ENCODE measurements at places on chromosomes 5 and 9. TPM values are rescaled to one million over a fixed set of nuclear protein-coding genes. Genes with fewer than 3 reads are reported as not detected.

GRCh38 chr9:87517732-87518131 is 20.1 kb downstream of the DAPK1 start:
- DNase-seq: no peak

GRCh38 chr5:62483556-62483955 is 71.0 kb downstream of the IPO11 start:
- no peak for DNase-seq

- peak; percentile 14 for DNase-seq
These were observed 212.5 kb downstream of the FANCC start for GRCh38 chr9:95104980-95105379.

DNA sequence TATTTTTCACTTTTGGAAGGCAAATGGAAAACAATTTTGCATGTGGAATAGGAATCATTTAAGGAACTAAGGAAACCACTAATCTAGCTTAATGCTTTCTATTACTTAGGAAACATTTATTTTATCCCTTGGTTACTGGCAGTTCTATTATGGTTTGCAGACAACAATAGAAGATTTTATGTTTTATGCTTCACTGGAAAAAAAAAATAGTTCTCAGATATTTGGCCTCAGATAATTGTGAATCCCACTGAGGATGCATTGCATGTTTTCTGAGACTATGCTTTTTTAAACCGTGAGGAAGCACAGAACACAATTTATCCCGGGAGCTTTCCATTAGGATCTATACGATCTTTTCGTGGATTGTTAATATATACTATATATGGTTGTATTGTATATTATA is 356.9 kb downstream of the CSNK1G3 start:
- DNase-seq: no peak

GRXCR2 gene
- total RNA-seq: not detected

GRCh38 chr5:139392678-139393496 is 2.0 kb downstream of the PROB1 start:
- DNase-seq: peak; percentile 97

Data from H7 (cell line).